Prostate gland (tissue), 2 donors: ENCODE measurements at places on chromosomes 3 and 15. TPM values are rescaled to one million over a fixed set of nuclear protein-coding genes. Genes with fewer than 3 reads are reported as not detected.

The IL5RA gene
- total RNA-seq, result 1.5 TPM

The BLM gene
- total RNA-seq, result 1.4 TPM

The SEC61A1 gene
- 195 TPM for total RNA-seq

The IL17RB gene
- total RNA-seq, result 14.3 TPM

The CELSR3 gene
- 6.4 TPM for total RNA-seq
